Epithelial cell of proximal tubule (primary cell): ENCODE measurements at places on chromosomes 16 and 17. TPM values are rescaled to one million over a fixed set of nuclear protein-coding genes. Genes with fewer than 3 reads are reported as not detected.

GRCh38 chr16:66266436-66267291 lies 99.8 kb upstream of the CDH5 start:
- no peak for DNase-seq

- no peak for DNase-seq
Observed at GRCh38 chr16:35196313-35196712, 1736.9 kb downstream of the TP53TG3F start.

DNA sequence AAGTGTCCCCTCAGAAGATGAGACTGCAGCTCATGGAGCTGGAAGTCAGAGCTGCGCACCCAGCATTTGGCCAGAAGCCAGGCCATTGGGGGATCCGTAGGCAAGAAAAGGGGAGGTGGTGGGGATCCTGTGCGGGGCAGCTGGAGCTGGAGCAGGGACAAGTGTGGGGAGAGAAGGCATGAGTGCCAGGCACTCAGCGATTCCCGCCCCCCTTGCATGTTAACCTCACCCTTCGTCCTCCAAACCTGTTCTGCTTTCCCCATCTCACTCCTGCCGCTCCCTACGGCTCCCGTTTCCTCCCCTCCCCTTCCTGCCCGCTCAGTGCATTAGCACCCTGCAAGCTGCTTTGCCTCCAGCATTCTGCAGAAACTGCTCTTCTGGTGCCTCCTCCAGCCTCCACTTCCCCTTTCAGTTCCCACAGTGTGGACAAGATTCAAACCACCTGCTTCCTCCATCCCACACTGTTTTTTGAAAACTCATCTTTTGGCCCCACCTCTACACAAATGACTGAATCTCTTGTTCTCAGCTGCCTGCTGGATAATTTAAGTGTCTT lies 5.6 kb downstream of the ALOX15 start:
- DNase-seq, result no peak

GRCh38 chr17:75940727-75941441 lies at the start of gene FBF1:
FBF1 (minus strand) TSS chr17:75941042; CDS start chr17:75938149, 2,893 bp downstream.
- peak; percentile 23 for DNase-seq

- DNase-seq, result no peak
Observed at GRCh38 chr16:46688101-46688653, 801 bp downstream of the VPS35 start.

DNA sequence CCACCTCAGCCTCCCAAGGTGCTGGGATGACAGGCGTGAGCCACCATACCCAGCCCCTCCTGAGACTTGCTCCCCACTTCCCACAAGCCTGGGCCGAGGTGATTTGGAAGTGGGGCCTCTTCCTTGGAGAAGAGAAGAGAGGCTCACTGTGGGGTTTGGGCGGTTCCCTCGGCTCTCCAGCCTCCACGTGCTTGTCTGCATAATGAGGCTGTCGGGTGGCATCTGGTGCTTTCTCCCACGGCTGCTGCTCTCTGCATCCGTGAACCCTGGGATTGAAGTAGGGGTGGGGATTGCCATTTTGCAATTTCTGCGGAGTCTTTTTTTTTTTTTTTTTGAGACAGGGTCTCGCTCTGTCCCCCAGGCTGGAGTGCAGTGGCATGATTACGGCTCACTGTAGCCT lies 101.4 kb downstream of the RAP1GAP2 start:
- DNase-seq, result no peak

DNA sequence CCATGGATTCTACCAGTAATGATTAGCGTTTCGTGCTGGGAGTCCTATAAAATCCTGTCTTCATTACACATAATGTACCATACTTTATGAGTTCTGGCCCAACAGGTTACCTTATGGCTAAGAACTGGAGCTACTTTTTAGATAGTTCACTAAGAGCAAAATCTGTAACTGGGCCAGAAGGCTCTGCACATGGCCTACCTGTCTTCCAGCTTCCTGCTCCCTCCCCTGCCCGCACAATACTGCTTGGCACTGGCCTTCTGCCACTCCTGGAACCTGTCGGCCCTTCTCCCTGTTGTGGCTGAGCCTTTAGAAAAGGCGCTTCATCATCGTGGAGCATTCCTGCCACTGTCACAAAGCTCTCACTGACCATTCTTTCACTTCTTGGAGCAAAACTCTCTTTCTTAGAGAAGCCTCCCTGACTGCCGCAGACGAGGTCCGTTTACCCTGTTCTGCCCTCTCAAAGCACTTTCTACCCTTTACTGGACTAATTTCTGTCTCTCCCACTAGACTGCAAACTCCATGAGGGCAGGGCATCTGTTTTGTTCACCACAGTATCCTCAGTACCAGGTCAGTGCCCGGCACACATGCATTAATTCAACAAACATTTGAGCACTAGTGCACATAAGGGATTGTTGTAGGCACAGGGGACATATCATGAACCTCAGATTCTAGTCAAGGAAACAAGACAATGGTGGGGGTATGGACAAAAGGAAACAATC lies 116.5 kb downstream of the PARN start:
- no peak for DNase-seq

DNA sequence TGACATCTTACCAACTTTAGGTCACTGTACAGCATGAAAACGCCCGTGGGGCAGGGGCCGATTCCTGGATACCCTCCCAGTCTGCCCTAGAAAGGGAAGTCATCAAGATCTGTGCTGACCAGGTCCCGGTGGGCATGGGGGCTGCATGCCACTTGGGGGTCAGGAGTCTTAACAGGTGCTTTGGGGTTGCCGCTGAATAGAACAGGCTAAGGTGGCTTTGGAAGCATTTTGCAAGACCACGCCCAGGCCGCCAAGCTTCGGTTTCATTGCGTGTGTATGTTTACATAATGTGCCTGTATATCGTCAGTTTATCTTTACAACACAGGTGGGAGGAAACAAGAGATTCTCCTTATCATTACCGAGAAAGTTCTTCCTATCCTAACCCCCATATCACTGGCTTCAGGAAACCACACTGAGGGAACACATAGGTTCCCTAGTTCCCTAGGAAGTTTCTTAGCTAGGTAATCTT lies 13.3 kb upstream of the USP36 start:
- DNase-seq, result no peak

The TMC8 gene
- 1.2 TPM in 2 replicates for total RNA-seq

The MSI2 gene
- total RNA-seq, result 26.3 and 26.6 TPM in 2 replicates

The XAF1 gene
- 0.06 TPM in 1 of 2 replicates, not detected in the other for total RNA-seq

The ULK2 gene
- 14.1 and 14.4 TPM in 2 replicates for total RNA-seq

The DPEP3 gene
- not detected in 2 replicates for total RNA-seq

GRCh38 chr16:46649588-46650253 lies 28.5 kb upstream of the SHCBP1 start:
- DNase-seq, result no peak

DNA sequence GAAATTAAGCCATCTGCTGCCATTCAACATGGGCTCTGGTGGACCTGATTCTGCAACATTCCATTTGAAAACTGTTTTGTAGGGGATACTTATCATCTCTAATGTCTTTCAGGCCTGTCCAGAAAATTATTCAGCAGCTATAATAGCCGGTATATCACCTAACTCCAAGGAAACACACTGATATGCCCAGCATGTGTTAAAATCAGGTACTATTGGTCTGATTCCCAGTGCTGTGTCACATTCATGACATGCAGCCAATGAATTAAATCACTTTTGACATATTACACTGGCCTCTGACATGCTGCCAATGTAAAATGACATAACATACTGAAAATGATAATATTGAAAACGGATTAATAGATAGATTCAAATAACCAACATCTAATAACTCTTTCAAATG lies 60.5 kb upstream of the IRX5 start:
- no peak for DNase-seq

DNA sequence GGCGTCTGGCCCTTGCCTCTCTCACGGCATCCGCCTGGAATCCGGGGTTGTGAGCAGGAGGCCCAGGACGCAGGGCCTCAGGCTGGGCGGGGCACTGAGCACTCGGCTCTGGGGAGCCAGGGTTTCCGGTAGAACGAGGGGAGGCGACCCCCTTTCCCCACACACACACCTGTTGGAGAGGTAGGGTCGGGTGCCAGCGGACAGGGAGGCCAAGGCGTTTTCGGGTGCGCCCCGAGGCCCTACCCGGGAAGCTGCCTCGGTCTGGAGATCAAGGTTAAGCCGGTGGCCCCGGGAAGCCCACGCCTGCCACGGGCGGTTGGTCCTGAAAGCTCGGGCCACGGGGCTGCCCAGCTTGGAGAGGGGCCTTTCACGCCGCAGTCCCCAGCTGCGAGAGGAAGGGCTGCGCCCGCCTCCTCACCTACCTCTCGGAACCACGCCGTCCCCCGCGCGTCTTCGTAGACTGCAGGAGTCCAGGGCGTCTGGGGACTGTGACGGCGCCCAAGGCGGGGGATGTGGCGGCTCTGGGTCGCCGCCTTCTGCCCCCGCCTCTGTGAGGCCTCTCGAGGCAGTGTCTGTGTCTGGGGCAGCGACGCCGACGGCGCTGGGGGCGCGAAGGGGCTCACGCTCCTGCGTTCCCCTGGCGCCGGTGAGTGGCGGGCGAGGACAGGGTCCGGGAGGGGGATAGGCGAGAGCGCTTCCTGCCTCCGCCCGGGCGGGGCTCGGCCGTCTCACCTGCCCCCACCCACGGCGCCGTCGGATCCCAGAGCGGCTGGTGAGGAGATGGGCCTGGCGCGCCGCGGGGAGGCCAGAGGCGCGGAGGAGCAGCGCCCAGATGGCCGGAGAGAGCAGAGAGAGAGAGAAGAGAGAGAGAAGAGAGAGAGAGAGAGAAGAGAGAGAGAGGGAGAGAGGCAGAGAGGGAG lies 20.3 kb upstream of the HOXB9 start:
- DNase-seq, result no peak

The GPRC5B gene
- 9.9 and 11.4 TPM in 2 replicates for total RNA-seq

The SLC2A4 gene
- total RNA-seq, result 0.23 and 0.36 TPM in 2 replicates

DNA sequence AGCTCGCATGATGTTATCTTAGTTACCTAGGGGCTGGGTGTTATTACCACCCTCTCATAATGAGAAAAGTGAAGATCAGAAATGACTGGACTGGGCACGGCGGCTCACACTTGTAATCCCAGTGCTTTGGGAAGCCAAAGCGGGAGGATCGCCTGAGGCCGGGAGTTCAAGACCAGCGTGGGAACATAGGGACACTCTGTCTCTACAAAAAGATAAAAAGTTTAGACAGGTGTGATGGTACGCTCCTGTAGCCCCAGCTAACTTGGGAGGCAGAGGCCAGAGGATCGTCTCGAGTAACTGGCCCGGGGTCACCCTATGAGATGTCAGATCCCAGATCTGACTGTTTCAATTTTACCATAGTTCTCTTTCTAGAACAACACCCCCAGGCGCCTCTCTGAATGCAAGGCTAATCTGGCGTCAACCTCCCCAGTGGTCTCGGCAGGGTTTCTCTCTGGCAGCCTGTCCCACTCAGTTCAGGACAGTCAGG lies 1.9 kb upstream of the CCDC102A start:
- DNase-seq, result no peak

DNA sequence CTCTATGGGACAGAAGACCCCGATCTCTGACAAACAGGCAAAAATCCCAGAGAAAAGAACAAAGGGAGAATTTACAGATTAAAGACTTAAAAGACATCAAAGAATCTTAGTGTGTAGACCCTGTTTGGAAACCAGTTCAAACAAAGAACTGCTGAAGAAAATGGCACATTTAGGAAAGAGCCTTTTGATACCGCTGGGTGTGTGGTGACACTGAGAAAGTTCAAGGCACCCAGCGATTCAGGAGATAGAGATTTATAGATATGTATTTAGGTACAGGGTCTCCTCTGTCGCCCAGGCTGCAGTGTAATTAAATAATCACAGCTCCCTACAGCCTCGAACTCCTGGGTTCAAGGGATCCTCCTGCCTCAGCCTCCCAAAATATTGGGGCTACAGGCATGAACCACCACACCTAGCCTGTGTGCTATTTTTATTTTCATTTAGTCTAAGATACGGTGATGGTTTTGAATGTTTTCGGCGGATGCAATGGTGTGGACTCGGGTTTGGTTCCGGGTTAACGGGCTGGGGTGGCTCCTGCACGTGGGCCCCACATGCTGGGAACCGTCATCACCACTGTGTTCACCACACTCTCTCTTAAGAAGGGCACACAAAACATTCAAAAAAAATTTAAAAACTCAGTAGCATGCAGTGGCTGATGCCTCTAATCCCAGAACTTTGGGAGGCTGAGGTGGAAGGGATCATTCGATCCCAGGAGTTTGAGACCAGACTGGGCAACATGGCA lies 114.0 kb downstream of the ZNF778 start:
- no peak for DNase-seq

The CLEC16A gene
- 11.3 and 15.6 TPM in 2 replicates for total RNA-seq

DNA sequence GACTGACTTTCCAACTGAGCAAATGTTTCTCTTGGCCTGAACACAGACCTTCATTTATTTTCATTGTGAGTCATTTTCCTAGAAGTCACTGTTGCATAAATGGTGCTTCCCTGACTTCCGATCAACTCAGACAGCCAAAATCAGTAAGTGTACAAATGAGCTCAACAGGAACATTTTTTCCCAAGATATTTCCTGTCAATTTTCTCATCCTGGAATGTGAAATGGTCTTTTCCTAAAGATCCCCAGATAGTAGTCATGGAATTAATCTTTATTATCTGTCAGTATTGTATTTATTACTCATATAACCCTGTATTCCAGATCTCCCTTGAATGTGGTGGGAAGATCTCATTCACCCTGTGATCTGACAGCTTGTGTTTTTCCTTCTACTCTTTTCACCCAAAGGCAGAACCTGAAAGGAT lies 360.3 kb upstream of the KIF2B start:
- DNase-seq, result peak; percentile 80

- no peak for DNase-seq
Observed at GRCh38 chr17:59696682-59697277, 10.4 kb downstream of the PTRH2 start.

The UBALD2 gene
- 24.5 and 26.3 TPM in 2 replicates for total RNA-seq

- no peak for DNase-seq
Observed at GRCh38 chr17:39231591-39232551, 6.1 kb upstream of the STAC2 start.

The C16orf46 gene
- total RNA-seq, result 0.22 and 0.35 TPM in 2 replicates

The ZNF75A gene
- 8.5 and 12.9 TPM in 2 replicates for total RNA-seq

- no peak for DNase-seq
Observed at GRCh38 chr17:37725601-37726146, 19.2 kb downstream of the HNF1B start.

The WDR59 gene
- 14.6 and 16.3 TPM in 2 replicates for total RNA-seq

DNA sequence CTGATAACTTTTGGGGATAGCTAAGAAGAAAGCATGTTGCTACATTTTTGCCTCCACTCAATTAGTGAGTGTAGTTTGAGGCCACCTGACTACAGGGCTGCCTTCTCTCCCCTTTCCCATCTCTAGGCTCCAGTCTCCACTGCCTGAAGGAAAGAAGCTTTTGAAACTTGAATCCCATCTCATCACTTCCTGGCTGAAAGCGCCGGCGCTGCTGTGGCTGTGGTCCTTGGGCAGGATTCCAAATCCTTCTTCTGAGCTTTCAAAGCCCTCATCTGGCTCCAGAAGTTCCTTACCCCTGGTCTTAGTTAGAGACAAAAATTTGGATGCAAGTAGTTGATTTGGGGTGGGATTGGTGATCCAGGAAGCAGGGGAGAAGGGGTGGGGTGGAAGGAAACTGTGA lies 119.4 kb downstream of the FOXL1 start:
- DNase-seq, result no peak

- peak; percentile 82 for DNase-seq
Observed at GRCh38 chr17:55496094-55496881, 15.0 kb downstream of the SMIM36 start.

The LRRC37A gene
- 0.51 and 2.4 TPM in 2 replicates for total RNA-seq

DNA sequence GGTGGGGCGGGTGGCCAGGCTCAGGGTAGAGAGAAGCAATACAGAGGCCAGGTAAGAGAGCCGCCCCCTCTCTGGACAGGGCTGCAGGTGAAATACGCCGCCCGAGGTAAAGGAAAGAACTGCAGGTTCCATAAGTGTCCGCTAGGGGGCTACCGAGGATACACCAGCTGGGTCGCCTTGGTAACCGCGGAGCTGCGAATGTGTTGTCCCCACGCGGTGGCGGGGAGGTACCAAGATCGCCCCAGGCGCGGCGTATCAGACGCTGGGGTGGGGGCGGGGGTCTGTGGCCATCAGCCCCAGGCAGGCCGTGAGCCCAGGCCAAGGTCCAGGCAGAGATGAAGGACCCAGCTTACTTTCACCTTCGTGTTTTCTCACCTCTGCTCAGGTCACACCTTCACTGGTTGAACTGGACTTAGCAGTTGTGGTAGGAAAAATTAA lies 18.4 kb upstream of the ZFP90 start:
- no peak for DNase-seq
